ENCODE measurements at places on chromosomes 2 and 18. TPM values are rescaled to one million over a fixed set of nuclear protein-coding genes. Genes with fewer than 3 reads are reported as not detected.

GRCh38 chr2:184734338-184734737 is 136.0 kb downstream of the ZNF804A start:
- DNase-seq: no peak

- no peak for DNase-seq
Observed at GRCh38 chr2:23532391-23533337, 147.7 kb downstream of the KLHL29 start.

GRCh38 chr2:8312221-8312620 is 369.6 kb upstream of the ID2 start:
- no peak for DNase-seq

FAM161A gene
- 4.6 TPM for total RNA-seq

DNA sequence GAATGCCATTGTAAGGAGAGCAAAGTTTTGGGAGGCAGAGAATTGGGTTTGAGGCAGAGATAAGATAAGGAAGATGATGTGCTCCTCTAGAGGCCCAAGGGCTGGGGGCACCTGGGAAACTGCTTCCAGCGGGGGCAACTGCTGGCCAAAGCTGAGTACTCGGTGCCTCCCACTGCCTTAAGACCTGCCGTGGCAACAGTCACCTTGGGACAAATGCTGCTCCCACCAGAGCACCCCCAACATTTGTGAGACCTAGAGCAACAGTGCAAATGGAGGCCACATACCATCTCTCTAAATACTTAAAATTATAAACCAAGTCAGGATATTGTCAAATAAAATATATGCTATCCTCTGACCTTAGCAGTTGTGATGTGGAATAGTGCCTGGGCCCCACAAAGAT is 127.1 kb downstream of the CAPN13 start:
- no peak for DNase-seq

CCL20 gene
- 12.1 TPM for total RNA-seq

DNA sequence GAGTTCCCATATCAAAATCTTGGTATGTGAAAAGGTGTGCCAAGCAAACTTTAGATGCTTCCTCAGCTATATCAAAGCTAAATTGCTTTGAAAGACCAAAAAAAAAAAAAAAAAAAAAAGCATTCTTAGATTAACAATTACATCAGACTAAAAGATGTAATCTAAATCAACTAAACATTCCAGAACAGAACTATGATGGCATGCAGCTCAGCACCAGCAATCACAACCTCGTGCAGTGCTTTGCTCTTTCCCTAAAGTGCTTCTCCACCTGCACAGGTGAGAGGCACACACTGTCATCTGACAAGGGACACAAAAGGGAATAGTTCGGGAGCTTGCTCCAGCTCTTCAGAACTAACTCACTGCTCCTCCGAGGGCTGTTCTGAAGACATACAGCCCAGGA is 37.5 kb downstream of the ADAM17 start:
- DNase-seq: no peak

- no peak for DNase-seq
Observed at GRCh38 chr18:68918216-68918615, 120.3 kb downstream of the CCDC102B start.

RAMP1 gene
- total RNA-seq: 525 TPM

- DNase-seq: no peak
Observed at GRCh38 chr2:39027421-39027820, 93.4 kb downstream of the SOS1 start.

- no peak for DNase-seq
Observed at GRCh38 chr2:237322564-237322963, 91.4 kb downstream of the COL6A3 start.

XDH gene
- total RNA-seq: not detected

GRCh38 chr18:3449512-3450011 is 410 bp upstream of the TGIF1 start:
- DNase-seq: peak; percentile 67

RFX8 gene
- total RNA-seq: 0.85 TPM

GRCh38 chr2:216862628-216863398 is 2.9 kb upstream of the TNP1 start:
- DNase-seq: no peak

DNA sequence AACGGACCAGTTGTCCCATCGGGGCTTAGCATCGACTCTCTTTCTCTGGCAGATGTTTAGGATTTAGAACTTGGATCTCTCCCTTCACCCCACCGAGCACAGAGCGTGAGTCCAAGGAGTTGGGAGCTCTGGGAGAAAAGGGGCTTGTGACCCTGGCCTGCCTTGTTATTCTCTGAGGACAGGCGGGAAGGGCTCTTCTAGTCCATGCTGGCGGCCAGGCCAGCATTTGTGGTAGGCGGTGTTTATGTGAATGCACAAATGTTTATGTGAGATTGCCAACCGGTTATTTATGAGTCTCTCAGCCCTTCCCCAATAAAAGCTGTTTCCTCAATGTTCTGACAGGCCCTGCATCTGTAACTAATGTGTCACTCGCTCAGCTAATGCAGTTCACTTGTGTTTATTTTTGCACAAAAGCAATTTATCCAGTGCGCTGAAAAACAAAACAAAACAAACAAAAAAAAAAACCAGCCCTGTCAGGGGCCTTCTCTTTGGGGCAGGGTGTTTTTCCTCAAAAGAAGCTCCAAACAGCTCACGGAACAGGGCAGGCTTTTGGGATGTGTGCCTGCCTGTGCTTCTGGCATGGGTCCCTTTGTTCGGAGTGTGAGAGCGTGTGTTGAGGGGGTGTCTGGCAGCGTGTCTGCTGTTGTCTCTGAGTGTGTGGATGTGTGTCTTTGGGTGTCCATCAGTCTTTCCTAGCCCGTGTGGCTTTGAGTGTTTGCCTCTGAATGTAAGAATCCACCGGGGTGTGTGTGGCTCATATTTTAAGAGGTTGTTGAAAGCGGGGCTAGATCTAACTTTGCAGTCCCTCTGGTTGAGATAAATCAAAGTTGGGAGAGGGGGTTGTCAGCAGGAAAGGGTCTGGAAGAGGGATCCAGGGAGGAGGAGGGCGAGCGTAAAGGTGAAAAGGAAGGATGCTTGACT is 52.8 kb upstream of the HAAO start:
- no peak for DNase-seq

DNA sequence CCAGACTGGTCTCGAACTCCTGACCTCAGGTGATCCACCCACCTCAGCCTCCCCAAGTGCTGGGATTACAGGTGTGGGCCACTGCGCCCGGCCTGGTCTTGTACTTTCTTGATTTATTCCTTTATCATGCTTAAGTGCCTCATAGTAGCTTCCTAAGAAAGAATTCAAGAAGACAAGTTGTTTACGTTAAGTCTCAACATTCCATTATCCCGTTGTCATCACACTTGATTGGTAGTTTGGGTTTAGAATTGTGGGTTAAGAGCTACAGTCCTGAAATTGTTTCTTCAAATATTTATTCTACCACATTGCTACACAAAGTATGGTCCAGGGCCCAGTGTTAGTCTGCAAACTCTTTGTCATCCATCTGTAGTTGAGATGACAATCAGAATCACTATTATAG is 194.0 kb downstream of the VWC2L start:
- no peak for DNase-seq

MARCHF4 gene
- total RNA-seq: not detected

DNA sequence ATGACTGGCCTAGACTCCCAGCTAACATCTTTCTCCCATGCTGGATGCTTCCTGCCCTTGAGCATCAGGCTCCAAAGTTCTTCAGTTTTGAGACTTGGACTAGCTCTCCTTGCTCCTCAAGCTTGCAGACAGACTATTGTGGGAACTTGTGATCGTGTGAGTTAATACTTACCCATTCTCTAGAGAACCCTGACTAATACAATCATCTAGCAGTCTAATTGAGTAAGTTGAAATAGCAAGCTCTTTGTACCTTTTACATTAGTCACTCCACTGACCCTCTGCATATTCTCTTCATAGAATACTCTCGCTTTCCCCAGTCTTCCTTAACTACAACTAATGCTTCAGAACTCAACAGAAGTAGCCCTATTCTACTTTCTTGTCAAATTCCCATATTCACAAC is 434.6 kb upstream of the NXPH2 start:
- DNase-seq: no peak

KIAA1328 gene
- total RNA-seq: 14.4 TPM

GRCh38 chr2:66929632-66930338 is 467.3 kb upstream of the ETAA1 start:
- no peak for DNase-seq

NLRC4 gene
- total RNA-seq: 2.2 TPM

- DNase-seq: no peak
Observed at GRCh38 chr2:176165370-176166050, 8.4 kb downstream of the HOXD3 start.

- no peak for DNase-seq
Observed at GRCh38 chr2:44838116-44838790, 103.2 kb upstream of the SIX3 start.

SCN9A gene
- 4.5 TPM for total RNA-seq

DNA sequence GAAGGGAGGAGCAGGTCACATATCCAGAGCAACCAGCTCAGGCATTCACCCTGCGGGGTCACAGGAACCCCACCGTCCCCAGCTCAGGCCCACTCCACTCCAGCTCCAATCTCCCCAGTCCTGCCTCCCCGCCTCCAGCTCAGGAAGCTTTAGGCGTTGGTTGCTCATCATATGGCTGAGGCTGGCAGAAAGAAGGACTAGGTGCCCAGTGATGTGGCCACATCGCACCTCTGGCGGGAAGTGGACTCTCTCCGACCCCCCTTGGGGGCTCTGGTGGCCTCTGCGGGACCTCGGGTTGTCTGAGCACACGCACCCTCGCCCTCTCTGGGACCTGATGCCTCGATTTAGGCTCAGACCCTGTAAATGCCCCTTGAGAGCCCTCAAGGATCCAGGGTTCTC is 187.7 kb downstream of the ZFP36L2 start:
- no peak for DNase-seq

DNA sequence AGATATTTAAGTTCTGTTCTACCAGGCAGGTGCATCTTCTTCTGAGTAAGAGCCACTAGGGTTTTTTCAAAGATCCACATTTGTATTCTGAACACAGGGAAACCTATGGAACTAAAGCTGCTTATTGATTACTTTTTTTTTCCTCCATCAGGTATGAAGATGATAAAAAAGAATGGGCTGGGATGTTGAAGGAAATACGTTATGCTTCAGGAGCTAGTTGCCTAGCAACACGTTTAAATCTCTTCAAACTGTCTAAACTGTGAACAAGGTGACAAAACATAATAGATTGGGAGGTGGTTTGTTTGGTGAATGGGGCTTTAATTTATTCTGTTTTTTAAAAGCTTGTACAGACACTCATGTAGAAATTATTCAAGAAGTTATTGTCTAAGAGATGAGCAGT is 15.9 kb downstream of the KLHL41 start:
- no peak for DNase-seq

- no peak for DNase-seq
Observed at GRCh38 chr2:137192366-137193310, 427.3 kb downstream of the THSD7B start.

LRRTM1 gene
- total RNA-seq: not detected

Measured in thoracic aorta (tissue), 2 donors.